ENCODE measurements at places on chromosomes 2 and 18.

DNA sequence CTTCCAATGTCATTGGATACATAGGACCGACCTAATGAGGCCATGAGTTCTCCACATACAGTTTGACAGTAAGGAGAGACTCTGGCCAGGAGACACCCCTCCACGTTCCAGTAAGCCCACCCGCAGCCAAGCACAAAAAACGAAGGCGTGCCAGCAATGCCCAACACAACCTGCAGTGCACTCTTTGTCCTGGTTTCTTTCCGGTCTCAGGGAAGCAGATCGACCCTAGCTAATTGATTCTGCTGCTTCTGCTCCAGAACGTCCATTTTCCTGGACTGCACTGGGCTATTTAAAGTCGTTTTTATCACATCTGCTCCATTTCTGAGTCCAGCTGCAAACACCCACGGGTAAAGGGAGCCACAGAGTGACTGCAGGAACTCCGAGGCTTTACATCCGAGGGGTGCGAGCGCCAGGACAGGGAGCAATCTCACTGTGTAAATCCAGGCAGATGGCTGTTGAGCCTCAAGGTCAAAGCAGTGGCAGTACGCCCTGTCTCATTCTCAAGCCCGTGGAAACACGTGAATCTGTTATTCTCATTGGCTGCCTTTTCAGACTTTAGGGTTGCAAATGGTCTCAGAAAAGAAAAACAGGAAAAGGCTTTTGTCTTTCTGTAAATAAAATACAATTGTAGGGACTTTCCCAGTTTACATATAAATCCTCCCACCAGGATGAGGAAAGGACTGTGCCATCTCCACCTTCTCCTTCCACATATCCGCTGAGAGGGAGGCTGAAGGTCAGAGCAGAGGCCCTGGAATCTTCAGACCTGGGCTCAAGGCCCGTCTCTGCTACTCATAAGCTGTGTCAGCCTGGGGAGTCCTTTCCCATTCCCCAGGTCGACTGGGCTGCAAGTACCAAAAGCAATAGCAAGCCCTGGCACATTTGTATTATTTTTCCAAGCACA lies 40.7 kb downstream of the TMEM163 start:
- no peak for DNase-seq

GRCh38 chr2:241989074-241989473 lies 119.5 kb downstream of the RTP5 start:
- no peak for DNase-seq

DNA sequence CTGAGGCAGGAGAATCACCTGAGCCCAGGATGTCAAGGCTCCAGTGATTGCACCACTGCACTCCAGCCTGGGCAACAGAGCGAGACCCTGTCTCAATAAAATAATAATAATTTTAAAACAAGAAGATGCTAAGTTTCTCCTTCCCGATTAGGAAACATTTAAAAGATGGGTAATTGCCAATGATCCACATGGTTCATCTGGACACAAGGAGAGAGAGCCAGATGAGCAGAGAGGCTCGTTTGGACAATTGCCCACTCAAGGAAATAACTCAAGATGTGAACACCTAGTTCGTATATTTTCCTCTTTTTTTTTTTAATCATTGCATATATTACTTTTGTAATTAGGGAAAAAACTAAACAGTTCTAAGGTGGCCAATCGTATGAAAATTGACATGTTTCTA lies 3.6 kb upstream of the ACTG2 start:
- DNase-seq = no peak

GRCh38 chr2:203873921-203874631 lies 6.5 kb downstream of the CTLA4 start:
- no peak for DNase-seq

DNA sequence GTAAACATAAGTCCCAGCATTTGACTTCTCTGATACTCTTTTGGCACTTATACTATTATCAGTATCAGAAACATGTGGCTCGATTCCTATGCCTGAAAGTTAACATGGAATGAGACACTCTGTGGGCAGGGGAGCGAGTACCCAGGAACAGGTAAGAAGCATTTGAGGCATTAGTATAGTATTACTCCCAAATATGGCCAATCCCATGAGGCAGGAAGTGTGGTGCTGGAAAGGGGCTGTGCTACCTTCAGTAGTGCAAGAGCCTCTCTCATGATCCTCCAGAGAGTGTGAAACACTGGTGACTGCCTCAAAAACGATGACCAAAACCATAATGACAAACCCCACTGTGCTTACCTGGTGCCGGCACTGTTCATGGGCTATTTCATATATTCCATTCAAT lies 415.1 kb downstream of the SOX11 start:
- DNase-seq = no peak

DNA sequence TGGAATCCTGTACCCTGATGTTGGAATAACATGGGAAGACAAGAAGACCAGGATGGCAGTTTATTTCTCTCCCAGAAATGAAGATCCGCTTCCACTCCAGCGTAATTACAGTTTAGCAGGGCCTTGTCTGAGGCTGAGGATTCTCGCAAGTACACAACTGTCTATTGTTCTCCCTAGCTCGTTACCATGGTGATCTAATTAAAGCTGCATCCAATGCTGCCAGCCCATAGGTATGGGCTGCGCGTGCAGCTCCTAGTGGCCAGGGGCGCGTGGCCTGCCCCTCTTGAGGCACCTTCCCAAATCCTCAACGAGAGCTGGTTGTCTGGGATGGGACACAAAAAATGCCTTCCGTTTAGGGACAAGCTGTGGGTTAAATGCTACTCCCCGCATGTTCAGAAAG lies 344.9 kb downstream of the CYRIA start:
- DNase-seq = no peak

GRCh38 chr18:11664286-11664685 lies 24.8 kb upstream of the GNAL start:
- no peak for DNase-seq

- DNase-seq = no peak
Observed at GRCh38 chr18:2893056-2893455, 46.2 kb downstream of the EMILIN2 start.

GRCh38 chr2:38182492-38183003 lies 106.6 kb upstream of the CYP1B1 start:
- no peak for DNase-seq

GRCh38 chr2:212640428-212640827 lies 101.8 kb upstream of the ERBB4 start:
- DNase-seq = no peak

- no peak for DNase-seq
Observed at GRCh38 chr2:224257156-224257555, 144.8 kb downstream of the FAM124B start.

GRCh38 chr2:71452565-71452964 lies 796 bp upstream of the DYSF start:
- DNase-seq = no peak

DNA sequence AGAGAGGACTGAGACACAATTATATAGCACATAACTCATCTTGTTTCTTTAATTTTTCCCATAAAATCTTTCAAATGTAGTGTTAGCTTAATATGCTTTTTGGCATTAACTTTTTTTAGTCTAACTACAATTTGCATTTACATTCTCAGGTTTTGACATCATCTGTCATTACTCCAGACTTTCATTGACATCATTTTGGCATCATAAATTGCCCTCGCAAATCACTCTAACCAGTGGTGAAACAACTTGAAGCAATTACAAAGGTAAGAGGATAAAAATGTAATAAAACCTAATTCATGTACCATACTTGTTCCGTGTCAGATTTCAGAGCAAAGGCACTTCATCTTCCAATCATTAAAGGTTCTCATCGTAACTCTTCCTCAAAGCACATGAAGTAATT lies 41.4 kb downstream of the RFX8 start:
- no peak for DNase-seq

DNA sequence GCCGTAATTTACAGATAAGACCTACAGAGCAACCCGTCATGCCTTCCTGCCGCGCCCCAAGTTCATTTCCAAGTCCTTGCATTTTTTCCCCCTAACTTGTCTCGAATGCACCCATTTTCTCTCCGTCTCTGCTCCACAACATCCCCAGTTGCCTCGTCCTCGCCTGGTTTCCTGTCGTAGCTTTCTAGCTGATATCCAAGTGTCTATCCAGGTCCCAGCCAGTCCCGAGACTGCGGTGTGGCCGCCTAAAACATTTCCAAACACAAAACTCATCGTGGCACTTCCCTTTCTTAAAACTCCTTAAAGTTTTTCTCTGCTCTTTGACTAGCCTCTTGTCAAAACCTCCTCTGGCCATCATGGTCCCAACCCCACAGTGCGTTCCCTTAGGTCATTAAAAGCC lies 1.2 kb upstream of the BARD1 start:
- DNase-seq = peak; percentile 2

- no peak for DNase-seq
Observed at GRCh38 chr2:1477196-1478040, 64.2 kb downstream of the TPO start.
